ENCODE measurements at places on chromosomes 12 and 14. TPM values are rescaled to one million over a fixed set of nuclear protein-coding genes. Genes with fewer than 3 reads are reported as not detected.

DNA sequence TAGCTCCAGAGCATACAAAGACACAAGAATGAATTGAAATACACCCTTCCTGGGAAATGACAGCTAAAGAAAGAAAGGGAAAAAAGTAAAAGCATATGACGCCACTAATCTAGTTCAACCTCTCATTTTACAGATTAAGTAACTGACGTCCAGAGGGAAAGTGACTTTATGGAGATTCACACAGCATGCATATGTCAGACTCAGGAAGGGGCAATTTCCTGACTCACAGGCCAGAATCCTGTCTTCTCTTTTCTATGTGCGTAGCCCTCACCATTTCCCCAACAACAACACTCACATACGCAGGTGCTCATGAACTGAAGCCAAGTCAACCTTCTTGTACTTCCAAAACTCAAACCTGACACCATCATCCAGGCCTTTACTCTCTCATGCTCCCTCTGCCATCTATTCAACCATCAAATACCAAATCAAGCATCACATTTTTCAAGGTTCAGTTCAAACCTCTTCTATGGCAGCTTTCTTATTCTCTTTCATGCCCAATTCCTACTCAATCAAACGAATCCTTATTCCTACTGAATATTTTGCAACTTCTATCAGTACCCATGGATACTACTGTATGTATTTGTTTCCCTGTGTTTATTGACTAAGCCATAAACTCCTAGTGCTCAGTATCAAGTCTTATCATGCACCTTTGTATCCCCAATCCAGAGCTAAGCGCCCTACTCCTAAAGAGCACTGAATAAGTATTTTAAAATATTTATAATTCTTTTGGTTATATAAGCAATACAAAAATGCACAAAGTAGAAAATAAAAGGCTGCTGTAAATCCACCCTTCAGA is 52.8 kb downstream of the STXBP6 start:
- DNase-seq = no peak

- no peak for DNase-seq
Measured at GRCh38 chr12:104713444-104713843, 244.6 kb downstream of the SLC41A2 start.

PARPBP gene
- total RNA-seq = 2.4 TPM

DNA sequence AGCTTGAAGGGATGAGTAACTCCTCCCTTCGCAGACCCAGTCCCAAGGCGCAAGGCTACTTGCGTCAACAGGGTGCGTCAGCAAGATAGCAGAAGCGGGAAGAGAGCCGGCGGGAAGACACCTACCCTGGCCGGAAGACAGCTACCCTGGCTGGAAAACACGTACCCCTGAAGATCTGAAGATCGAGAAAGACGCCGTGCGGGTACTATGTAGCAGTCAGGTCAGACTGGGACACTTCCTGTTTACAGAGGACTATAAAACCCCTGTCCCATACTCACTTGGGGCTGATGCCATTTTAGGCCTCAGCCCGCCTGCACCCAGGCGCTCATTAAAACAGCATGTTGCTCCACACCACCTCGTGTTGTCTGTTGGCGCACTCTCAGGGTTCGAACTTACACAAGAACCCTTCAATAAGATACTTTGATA is 80.9 kb downstream of the ABCD2 start:
- DNase-seq = no peak

GRCh38 chr12:102669056-102669455 is 188.7 kb upstream of the IGF1 start:
- no peak for DNase-seq

FITM1 gene
- 2.7 TPM for total RNA-seq
